ENCODE measurements at places on chromosomes 4 and X.

GRCh38 chrX:13341491-13342101 is 21.7 kb upstream of the ATXN3L start:
- no peak for DNase-seq

- DNase-seq: no peak
Observed at GRCh38 chr4:152464030-152464823, 71.7 kb downstream of the FBXW7 start.

GRCh38 chr4:19999276-19999675 is 252.4 kb upstream of the SLIT2 start:
- peak; percentile 21 for DNase-seq

GRCh38 chr4:104818579-104818978 is 323.9 kb upstream of the CXXC4 start:
- no peak for DNase-seq

- no peak for DNase-seq
Observed at GRCh38 chr4:16183604-16184003, 42.7 kb downstream of the TAPT1 start.

DNA sequence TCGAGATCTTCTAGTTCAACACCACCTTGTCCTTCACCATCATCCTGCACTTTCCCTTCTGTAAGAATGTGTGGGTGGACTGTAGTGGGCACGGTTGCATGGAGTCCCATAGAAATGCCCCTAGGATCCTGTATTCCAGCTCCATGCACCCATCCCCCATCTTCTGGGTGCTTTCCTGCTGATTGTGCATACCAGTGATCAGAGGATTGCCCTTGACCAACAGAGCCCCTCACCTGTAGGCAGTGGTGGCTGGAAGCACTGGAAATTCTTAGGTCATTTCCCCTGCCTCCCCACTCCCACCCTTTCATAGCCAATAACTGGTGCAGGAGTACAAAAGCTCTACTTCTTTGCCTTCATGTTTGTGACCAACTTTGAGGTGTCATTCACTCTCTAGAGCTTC is 213.4 kb upstream of the ARSJ start:
- DNase-seq: no peak

GRCh38 chr4:113809311-113809710 is 47.8 kb upstream of the CAMK2D start:
- no peak for DNase-seq

DNA sequence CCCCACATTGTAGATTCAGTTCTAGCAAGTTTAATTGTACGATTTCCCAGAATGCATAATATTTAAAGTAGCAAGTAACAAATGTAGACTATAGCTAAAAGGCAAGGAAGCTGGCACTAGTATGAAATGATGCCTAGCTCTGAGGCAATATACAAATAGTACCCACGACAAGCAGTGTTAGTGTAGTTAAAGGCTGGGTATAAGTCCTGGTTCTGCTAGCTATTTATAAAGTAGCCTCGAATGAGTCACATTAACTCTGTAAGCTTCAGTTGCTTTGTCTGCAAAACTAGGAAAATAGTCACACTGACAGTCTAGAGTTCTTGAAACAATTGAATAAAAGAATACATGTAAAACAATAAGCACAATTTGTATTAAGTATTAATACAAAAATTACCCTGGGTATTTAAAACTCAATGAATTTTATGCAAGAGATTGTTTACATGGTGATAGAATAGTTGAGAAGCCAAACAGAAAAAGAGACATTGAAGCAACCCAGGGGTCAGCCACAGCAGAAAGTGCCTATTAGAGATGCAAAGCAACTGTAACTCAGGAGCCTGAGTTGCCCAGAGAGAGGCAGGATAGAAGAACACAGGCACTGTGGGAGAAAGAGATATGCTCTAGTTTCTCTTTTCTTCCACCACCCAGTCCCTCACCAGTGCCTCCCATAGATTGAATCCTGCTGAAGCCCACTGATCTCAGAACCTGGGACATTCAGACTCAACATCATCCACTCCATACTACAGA is 949.0 kb downstream of the C4orf33 start:
- no peak for DNase-seq

DNA sequence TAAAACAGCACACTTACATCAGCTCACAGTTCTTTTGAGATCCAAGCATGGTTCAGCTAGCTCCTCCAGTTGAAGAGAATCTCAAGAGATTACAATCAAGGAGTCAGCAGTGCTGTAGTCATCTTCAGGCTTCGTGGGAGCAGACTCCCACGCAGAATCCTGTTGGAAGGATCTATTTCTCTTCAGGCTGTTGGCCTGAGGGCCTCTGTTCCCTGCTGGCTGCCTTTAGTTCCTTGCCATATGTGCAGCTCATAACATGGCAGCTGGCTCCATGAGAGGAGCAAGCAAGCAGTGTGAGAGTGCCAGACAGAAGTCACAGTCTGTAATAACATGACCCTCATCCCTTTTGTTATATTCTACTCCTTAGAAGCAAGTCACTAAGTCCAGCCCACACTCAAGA is 168.6 kb downstream of the COX18 start:
- no peak for DNase-seq

DNA sequence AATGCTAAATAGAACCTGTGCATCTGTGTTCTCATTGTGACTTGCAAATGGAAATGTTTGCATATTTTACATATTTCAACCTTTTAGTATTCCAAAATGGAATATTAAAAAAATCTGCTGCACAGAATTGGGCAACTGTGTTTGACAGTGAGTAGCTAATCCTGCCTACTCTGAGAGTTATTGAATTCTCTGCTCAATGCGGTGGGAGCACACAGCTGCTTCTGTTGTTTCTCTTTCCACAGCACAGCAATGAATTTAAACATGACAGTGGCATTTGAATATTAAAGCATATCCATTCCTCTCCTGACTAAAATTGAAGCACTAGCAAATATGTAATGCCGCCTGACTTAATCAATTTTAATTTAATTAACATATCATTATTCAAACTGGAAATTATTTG is 366.6 kb downstream of the GASK1B start:
- no peak for DNase-seq

DNA sequence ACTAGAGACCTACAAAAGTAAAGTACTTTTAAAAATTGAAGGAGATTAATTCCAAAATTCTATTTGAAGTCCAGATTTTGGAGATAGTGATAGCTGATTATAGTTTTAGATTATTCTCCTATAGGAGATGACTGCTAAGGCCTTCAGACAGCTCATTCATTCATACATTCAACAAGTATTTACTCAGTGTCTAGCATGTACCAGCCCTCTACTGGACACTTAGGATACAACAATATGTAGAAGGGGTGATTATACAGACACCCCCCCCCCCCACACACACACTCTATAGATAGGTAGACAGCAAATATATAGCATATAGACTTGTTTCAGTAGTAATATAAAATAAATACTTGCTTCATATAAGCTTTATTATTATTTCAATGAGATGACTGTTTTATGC is 60.4 kb upstream of the TAF9B start:
- DNase-seq: no peak

DNA sequence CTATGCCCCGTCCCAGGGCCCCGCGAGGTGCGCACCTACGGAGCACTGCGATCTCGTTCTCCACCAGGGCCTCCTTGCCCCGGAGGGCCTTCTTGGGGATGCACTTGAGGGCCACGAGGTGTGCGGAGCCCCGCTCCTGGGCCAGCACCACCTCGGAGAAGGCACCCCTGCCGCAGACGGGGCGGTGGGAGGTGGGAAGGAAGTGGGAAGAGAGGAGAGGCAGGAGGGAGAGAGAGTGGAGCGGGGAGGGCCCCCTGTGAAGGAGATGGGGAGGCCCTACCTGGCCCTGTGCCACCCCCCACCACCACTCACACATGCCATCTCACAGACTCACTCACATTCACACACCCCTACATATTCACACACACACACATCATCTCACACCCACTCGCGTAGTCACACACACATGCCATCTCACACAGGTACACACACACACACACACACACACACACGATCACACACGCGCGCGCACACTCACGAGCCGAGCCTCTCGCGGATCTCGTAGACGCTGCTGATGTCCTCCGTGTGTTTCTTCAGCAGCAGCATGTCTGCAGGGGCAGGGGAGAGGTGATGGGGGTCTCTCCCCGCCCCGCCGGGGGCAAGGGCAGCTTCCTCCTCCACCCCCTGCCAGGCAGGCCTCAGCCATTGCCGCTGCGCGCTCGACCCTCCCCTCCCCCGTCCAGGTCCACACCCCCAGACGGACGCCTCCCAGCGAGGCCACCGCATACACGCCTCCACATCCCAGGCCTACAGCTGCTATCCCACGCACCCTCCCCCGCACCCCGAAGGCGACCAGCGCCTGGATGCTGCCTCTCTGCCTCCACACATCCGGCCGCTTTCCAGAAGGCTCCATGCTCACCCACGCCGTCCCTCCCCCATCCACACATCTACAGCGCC is 834 bp downstream of the PNCK start:
- DNase-seq: no peak

DNA sequence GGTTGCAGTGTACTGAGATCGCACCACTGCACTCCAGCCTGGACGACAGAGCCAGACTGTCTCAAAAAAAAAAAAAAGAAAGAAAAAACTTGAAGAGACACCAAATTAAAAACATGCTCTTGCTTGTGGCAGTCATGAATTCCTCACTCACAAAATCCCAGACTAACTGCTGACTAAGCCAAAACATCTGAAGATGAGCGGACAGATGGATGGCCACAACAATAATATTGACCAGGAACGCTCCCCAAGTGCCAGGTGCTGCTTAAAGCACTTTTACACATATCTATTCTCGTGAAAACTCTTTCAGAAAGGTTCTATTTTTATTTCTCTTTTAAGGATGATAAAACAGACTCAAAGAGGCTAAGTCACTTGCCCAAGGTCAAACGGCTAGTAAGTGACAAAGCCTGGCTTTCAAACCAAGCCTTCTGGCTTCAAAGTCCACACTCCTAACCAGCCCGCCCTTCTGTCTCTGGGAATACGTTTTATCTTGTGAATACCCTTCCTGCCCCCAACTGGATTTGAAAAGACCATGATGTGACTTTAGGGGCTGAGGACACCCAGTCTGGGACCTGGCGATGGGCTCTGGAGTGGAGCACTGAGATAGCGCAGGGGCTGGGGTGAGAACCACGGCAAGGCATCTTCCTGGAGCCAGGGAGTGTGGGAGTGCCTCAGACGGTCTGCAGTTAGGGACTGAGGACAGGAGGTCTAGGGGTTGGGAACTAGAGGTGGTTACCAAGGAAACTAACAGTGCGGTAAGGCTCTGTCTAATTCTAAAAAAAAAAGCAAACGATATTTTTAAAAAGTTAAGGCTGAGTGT is 9.5 kb upstream of the CXCR3 start:
- DNase-seq: no peak

DNA sequence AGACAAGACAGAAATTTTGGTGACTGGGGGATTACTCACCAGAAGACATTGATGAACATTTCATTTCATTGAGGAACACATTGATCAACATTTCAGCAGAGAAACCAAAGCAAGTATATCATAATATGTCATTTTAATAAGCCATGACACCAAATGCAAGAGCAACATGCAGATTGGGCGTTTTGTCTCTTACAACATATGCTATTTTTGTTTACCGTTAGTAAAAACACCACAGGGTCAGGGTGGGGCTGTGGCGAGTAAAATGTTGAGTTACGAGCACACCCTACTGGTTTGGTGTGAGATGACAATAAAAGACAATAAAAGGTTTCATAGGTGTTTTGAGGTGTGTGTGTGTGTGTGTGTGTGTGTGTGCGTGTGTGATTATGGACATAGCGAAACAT is 294.5 kb downstream of the PDGFC start:
- peak; percentile 43 for DNase-seq

DNA sequence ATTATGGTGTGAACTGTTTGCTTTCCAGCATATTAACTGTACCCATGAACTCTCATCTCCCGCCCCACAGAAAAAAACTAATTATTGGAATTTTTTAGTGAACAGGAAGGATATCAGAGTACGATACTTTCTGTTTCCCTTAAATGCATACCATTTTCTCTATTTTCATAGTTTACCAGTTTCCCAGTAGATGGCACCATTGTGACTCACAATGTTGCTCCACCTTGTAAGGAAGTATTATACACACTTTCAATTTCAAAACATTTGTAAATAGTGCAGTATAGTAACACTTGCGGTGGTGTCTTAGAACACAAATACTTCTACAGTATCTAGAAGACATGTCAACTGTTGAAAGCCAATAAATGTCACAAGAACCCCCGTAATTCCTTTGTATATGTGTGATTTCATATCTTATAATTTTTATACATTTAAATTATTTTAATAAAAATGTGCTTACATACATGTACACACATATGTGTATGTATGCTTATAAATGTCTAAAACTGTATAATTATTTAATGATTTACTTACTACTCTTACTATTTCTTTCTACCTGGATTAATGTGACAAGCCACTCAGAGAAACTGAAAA is 167.3 kb downstream of the SLIT2 start:
- DNase-seq: no peak

GRCh38 chr4:8242782-8243560 is 26.6 kb upstream of the HTRA3 start:
- no peak for DNase-seq

DNA sequence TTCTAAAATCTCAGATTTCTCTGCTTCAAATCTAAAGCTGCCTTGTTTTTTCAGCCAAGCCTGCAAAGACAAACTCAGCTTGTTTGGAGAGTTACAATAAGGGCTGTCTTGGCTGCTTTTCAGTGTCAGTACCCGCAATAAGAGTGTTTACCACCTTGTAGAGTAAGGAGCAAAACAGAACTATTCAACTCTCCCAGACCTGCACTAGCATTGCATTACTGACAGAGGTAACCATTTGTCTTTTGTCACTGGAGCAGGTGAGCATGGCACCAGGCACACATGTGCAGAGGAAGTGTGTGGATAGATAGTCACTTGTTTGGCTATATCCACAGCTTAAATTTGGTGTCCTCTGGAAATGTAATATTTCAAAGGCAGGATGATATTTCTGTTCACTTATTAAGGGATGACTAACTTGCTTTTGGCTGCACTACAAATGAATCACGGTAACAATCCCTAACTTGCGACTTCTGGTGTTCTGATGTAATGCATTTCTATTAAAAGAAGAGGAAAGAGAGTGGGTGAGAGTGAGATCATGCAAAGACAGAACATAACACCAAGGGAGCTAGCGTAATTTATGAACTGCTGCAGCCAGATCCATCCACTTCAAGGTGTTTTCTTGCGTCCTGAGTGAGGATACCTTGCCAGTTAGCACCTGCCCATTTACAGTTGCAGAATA is 38.6 kb downstream of the PTCHD1 start:
- DNase-seq: no peak

GRCh38 chr4:85565761-85566480 is 91.0 kb downstream of the ARHGAP24 start:
- DNase-seq: no peak

- DNase-seq: peak; percentile 3
Observed at GRCh38 chrX:130330706-130331105, 9.0 kb upstream of the SLC25A14 start.

- no peak for DNase-seq
Observed at GRCh38 chrX:42567268-42567667, 210.7 kb downstream of the PPP1R2C start.

DNA sequence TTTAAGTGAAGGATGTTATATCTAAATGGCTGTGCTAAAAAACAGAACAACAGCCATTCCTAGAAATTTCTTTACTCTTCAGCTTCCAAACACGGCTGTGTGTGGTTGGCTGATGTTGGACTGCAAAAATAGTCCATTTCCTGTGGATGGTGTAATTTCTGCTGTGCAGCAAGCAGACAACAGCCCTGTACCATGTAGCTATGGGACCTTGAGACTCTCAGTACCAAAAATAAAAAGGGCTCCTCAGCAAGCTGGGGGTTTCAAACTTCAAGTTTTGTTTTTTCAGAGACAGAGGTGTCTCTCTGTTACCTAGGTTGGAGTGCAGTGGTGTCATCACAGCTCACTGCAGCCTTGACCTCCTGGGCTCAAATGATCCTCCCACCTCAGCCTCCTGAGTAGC is 18.1 kb downstream of the CD40LG start:
- DNase-seq: no peak

All from NCI-H1694 (cell line).